ENCODE measurements at places on chromosomes 13 and 19. TPM values are rescaled to one million over a fixed set of nuclear protein-coding genes. Genes with fewer than 3 reads are reported as not detected.

Gene ZNF98
- total RNA-seq, result 6.3 TPM

Gene SIX5
- 31.0 TPM for total RNA-seq

DNA sequence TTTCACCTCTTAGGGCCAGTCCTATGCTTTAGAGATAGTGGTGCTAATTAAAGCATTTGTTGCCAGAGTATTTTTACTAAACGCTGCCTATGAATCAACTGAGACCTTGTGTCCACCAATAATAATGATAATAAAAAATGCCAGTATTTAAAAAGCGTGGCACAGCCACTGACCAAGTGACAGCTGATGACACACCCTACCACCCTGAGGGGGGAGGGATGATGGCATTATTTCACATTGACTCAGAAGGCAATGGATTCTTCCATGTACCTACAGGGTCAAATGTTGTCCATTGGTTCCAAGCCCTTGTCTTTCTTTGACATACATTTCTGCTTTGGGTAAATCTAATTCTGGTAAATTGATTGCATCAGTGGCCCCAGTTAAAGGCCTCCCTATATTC is 384.4 kb downstream of the DLEU7 start:
- H3K36me3 ChIP-seq, result no peaks in the 10 kb centered on the region
- H3K27ac ChIP-seq, result no peak overlapping the region
- no peak overlapping the region for H3K4me3 ChIP-seq

GRCh38 chr13:101522607-101523006 is 70.1 kb downstream of the ITGBL1 start:
- H3K27me3 ChIP-seq, result no peaks in the 10 kb centered on the region
- H3K27ac ChIP-seq, result no peak overlapping the region
- no peak for DNase-seq
- H3K36me3 ChIP-seq, result no peaks in the 10 kb centered on the region

- no peaks in the 10 kb centered on the region for H3K36me3 ChIP-seq
- H3K27ac ChIP-seq, result no peak overlapping the region
- DNase-seq, result no peak
- no peak overlapping the region for H3K4me3 ChIP-seq
- H3K4me1 ChIP-seq, result no peaks in the 10 kb centered on the region
Measured at GRCh38 chr13:23771956-23772355, 117.2 kb downstream of the MIPEP start.

All from tibial nerve (tissue), 4 donors.